ENCODE measurements at places on chromosomes 12 and 14. TPM values are rescaled to one million over a fixed set of nuclear protein-coding genes. Genes with fewer than 3 reads are reported as not detected.
A peak's percentile ranks its signal among the peaks of the same experiment; 100 is the strongest.

- H3K27me3 ChIP-seq = no peaks in the 10 kb centered on the region
- no peaks in the 10 kb centered on the region for H3K36me3 ChIP-seq
- no peaks in the 10 kb centered on the region for H3K4me1 ChIP-seq
- DNase-seq = no peak
These were observed 339.5 kb downstream of the PDZRN4 start for GRCh38 chr12:41527534-41528116.

GRCh38 chr12:113136128-113136989 lies 798 bp upstream of the RASAL1 start:
- H3K27ac ChIP-seq = no peak overlapping the region
- no peaks in the 10 kb centered on the region for H3K36me3 ChIP-seq
- H3K27me3 ChIP-seq = peaks cover 50% of the 10 kb centered on the region
- no peak for DNase-seq
- H3K4me3 ChIP-seq = no peak overlapping the region

GRCh38 chr14:51224551-51224950 lies 15.5 kb upstream of the TMX1 start:
- DNase-seq = no peak
- H3K4me3 ChIP-seq = no peak overlapping the region
- H3K27ac ChIP-seq = no peak overlapping the region
- no peaks in the 10 kb centered on the region for H3K27me3 ChIP-seq
- H3K36me3 ChIP-seq = no peaks in the 10 kb centered on the region

Gene NID2
- 3.3 TPM for total RNA-seq

- H3K36me3 ChIP-seq = peaks cover 2% of the 10 kb centered on the region
- peaks cover 4% of the 10 kb centered on the region for H3K4me1 ChIP-seq
- no peak overlapping the region for H3K27ac ChIP-seq
These were observed 129.4 kb downstream of the PELI2 start for GRCh38 chr14:56247495-56248200.

DNA sequence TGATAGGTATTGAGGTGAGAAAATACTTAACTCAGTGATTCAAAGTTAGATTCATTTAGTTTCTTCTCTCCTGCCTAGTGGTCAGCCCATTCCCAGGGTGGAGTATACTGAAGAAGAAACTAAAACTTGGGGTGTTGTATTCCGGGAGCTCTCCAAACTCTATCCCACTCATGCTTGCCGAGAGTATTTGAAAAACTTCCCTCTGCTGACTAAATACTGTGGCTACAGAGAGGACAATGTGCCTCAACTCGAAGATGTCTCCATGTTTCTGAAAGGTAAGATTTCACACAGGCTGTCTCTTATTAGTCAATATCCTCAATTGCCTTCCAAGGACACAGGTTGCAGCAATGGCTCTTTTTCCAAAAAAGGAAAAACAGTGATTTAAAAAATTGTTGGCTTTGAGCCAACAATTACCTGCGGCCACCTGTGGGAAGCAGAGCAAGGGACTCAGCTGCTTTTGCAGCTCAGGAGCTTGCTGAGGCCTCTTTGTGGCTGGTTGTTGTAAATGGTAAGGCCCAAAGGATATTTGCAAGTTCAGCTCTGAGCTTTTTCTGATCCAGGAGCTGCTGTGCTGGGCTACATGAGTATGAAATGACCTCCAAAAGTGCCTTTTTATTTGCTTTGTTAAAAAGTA lies 33.9 kb downstream of the TPH2 start:
- no peak overlapping the region for H3K4me3 ChIP-seq
- H3K4me1 ChIP-seq = peaks cover 12% of the 10 kb centered on the region
- H3K36me3 ChIP-seq = peaks cover 1% of the 10 kb centered on the region
- H3K27ac ChIP-seq = no peak overlapping the region
- no peak for DNase-seq

Gene KITLG
- total RNA-seq = 9.1 TPM

GRCh38 chr14:98932431-98933325 lies 339.3 kb downstream of the BCL11B start:
- peaks cover 24% of the 10 kb centered on the region for H3K27me3 ChIP-seq
- H3K4me3 ChIP-seq = no peak overlapping the region
- DNase-seq = no peak
- H3K27ac ChIP-seq = no peak overlapping the region

DNA sequence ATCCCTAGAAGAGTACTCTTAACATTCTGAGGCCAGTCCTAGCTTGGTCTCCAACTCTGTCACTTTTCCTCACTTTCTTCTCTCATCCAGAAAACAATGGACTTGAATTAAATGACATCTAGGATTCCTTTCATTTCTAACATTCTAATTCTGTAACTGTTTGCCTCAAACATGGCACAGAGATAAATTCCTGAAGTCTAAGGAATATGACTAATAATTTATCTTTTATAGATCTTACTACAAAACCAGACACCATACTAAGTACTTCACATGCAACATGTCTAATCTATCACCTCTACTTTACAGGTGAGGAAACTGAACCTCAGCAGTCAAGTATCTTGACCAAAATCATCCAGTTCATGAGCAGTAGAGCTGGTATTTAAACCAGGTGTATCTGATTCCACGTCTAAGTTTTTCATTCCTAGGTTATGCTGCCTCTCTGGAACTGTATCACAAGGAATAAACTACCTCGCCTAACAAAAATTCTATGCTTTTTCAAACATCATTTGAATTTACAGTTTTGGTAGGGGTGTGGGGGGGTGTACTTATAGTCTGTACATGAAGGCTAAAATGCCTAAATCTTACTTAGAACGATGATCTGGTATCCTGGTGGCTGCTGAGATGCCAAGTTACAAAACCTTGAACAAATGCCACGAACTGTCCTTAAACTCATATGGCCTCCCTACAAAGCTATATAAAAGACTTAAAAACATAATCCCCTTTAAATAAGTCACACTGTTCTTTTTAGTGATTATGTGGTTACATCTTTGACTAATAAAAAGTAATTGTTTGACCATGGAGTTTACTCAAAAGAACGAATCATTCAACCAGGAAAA lies 41.6 kb downstream of the ATXN2 start:
- peaks cover 3% of the 10 kb centered on the region for H3K36me3 ChIP-seq
- DNase-seq = no peak
- no peaks in the 10 kb centered on the region for H3K27me3 ChIP-seq
- H3K27ac ChIP-seq = no peak overlapping the region

Gene SLC38A4
- 9.4 TPM for total RNA-seq

- H3K4me1 ChIP-seq = no peaks in the 10 kb centered on the region
- H3K27ac ChIP-seq = no peak overlapping the region
- no peak for DNase-seq
- no peak overlapping the region for H3K4me3 ChIP-seq
- no peaks in the 10 kb centered on the region for H3K27me3 ChIP-seq
These were observed 13.7 kb downstream of the ANKRD52 start for GRCh38 chr12:56244494-56244893.

DNA sequence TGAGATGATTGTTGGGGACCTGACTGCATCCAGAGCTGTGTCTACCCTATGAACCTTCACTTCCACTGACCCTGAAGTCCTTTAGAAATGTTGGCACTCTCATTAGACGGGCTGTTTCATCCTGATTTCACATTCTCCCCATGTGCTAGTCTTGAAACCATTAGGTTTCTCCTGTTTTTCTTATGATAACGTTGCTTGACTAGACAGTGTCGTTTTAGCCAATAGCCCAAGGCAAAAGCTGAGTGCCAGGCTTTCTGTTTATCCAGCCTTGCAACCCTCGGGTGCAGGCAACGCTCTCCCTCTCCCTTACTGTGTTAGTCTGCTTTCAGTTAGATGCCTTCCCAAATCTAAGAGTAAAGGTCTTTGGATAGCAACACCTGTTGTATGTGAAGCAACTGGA lies 30.1 kb downstream of the DACT1 start:
- no peak overlapping the region for H3K27ac ChIP-seq
- no peak for DNase-seq
- peaks cover 13% of the 10 kb centered on the region for H3K4me1 ChIP-seq
- no peaks in the 10 kb centered on the region for H3K36me3 ChIP-seq
- H3K4me3 ChIP-seq = no peak overlapping the region

DNA sequence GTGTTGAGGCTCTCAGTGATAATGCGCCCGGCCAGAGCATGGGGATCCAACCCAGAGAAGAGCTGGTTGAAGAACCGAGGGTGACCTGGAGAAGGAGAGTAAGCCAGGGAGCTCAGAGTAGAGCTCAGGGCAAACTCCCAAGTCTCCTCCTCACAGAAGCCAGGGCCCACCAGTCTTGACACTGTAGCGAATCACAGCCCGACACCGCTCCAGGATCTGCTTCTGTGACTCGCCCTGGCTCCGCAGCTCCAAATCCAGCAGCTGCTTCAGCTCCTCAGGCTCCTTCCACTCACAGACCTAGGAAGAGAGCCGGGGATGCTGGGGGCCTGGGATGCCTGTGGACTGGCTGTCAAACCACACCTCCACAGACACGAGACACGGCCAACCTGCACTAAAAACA lies 8.2 kb upstream of the ZNF740 start:
- peaks cover 11% of the 10 kb centered on the region for H3K4me1 ChIP-seq
- no peak overlapping the region for H3K4me3 ChIP-seq
- peaks cover 1% of the 10 kb centered on the region for H3K36me3 ChIP-seq
- no peak overlapping the region for H3K27ac ChIP-seq

DNA sequence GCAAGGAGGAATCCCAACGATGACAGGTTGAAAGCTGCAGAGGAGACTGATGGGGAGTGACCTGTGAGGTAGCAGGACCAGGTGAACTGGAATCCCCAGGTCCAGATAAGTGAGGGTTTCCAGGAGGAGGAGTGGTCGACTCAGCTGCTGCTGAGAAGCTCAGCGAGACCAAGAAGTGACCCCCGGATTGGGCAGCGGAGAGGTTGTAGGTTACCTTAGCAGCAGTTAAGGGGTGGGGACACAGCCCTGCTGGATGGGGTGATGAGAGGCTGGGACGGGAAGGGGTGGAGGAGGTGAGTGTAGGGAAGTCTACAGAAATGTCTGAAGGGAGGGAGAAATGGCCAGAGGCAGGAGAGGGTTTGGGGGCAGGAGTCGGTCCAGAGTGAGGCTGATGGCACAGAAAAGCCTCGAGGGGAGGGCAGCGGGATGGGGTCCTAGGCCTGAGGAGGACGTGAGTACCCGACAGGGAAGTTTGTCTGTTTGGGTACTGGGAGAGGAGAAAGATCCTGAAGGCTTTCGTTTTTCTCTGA lies 2.6 kb upstream of the RCOR1 start:
- no peaks in the 10 kb centered on the region for H3K27me3 ChIP-seq
- DNase-seq = no peak
- H3K27ac ChIP-seq = peak overlapping the region; percentile 94
- H3K36me3 ChIP-seq = no peaks in the 10 kb centered on the region
- peaks cover 39% of the 10 kb centered on the region for H3K4me1 ChIP-seq
- peak overlapping the region; percentile 59 for H3K4me3 ChIP-seq

DNA sequence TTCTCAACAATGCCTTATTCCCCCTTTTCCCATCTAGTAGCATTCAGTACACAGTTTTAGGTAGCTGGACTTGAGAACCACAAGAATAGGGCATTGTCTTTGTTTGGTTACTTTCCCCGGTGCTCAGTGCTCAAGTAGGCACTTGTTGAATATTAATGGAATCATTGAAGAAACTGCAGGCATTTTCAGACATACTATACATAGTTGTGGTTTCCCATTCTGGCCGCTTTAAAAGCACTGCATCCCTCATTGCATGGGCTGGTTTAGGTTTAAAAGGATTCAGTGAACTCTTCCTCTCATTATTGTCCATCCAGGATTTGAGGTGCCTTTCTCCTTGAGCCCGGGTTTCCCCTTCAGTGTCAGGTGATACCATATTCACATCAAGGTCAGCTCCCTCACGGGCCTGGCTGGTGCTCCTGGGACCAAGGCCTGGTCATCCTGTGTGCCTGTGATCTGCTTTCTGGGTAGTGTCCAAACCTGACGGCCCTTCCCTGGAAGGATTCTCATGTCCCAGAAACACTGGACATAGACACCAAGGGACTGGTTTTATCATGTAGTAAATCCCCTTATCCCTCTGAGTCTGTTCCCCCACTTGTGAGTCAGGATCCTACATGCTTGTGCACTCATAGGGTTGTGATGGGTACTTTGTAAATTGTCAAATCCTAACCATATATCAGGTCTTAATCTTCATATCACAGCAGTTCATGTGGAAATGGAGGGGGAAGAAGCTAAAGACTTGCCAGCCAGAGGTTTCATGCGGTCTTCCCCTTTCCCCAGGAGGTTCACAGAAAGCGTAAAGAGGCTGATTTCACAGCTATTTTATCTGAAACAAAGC lies 7.4 kb downstream of the TCP11L2 start:
- H3K27me3 ChIP-seq = peaks cover 3% of the 10 kb centered on the region
- H3K4me3 ChIP-seq = no peak overlapping the region
- H3K27ac ChIP-seq = no peak overlapping the region
- peaks cover 2% of the 10 kb centered on the region for H3K4me1 ChIP-seq
- no peaks in the 10 kb centered on the region for H3K36me3 ChIP-seq
- no peak for DNase-seq

GRCh38 chr12:131505561-131505960 lies 205.3 kb upstream of the SFSWAP start:
- H3K36me3 ChIP-seq = no peaks in the 10 kb centered on the region
- H3K27me3 ChIP-seq = peaks cover 14% of the 10 kb centered on the region
- no peak for DNase-seq
- H3K4me3 ChIP-seq = no peak overlapping the region
- no peak overlapping the region for H3K27ac ChIP-seq
- H3K4me1 ChIP-seq = no peaks in the 10 kb centered on the region

DNA sequence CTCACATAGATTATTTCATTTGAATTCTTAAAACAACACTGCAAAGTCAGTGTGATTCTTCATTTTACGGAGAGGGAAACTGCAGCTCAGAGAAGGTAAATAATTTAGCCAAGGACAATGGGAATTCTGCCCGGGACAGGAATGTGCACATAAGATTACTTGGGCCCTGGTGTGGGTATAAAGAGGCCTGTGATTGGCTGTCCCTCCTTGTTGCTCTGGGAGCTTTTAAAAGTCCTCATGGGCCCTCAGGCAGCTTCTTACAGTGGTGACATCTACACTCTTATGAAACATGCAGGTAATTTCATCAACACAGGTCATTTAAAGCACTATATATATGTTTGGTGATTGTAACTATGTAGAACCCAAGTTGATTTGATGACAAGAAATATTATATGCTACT lies 100.3 kb downstream of the ESR2 start:
- no peak for DNase-seq
- no peak overlapping the region for H3K4me3 ChIP-seq
- no peaks in the 10 kb centered on the region for H3K27me3 ChIP-seq
- H3K4me1 ChIP-seq = peaks cover 50% of the 10 kb centered on the region
- H3K27ac ChIP-seq = peak overlapping the region; percentile 71

- H3K4me1 ChIP-seq = peaks cover 2% of the 10 kb centered on the region
- no peak for DNase-seq
- H3K27ac ChIP-seq = no peak overlapping the region
These were observed 99.6 kb downstream of the LMO3 start for GRCh38 chr12:16506394-16506793.

Gene POC1B
- total RNA-seq = 32.0 TPM

Measured in progenitor cell of endocrine pancreas (in vitro differentiated cells).